Left colon (tissue), 2 donors: ENCODE measurements at places on chromosomes 16 and 17.

- DNase-seq = peak; percentile 62
Observed at GRCh38 chr16:56824331-56824730, 40.7 kb upstream of the SLC12A3 start.

DNA sequence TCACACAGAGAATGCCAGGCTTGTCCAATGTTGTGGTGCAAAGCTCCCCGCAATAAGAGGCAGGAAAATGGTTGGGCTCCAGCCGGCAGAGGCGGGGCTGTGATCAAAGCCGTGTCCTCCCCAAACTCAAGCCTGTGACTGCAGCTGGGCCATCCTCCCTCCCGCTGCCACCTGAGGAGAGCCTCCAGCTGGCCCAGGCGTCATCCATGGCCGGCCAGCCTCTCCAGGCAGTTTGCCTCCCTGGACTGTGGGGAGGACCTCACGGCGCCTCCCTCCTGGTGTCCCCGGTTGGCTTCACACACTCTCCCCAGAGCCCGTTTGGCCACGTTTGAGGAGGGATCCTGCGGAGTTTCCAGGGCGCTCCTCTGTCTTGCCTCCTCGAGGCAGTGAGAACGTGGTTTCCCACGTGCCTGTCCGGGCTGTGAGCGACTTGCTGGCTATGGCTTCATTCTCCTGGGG, 134.1 kb downstream of the IRF8 start:
- no peak for DNase-seq

- DNase-seq = no peak
Observed at GRCh38 chr17:46262271-46262670, 32.7 kb upstream of the LRRC37A start.

DNA sequence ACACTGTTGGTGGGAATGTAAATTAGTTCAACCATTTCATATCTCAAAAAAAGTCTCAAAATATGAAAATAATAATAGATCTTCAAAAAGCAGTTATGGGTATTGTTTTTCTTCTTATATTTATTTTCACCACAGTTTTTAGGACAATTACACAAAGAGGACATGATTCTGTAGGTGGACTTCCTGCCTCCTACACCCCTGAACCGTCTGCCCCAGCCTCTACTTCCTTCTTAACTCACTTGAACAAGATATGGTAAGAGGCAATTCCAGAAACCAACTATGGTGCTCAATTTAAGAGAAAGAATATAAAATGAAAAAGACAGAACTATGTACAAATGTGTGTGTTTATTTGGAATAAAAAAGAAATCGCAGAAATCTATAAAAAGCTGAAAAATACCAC, 74.1 kb upstream of the MON1B start:
- DNase-seq = no peak

DNA sequence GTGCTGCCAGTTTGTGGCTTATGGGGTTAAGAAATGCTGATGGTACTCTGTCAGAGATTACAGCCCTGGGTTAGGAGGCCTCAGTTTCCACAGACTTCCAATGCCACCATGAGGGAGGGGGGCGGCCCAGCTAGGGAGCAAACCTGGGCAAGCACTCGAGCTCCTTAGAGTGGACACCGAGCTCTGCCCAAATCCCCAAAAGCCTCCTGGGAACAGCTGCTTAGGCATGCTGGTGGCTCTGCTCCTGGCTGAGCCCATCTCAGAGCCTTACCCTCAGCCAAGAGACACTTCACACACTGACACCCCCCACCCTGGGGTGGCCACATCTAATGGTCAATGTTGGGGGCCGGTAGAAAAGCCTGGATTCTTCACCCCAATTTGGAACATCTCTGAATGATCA, 66.1 kb downstream of the C16orf78 start:
- DNase-seq = no peak

GRCh38 chr17:15502369-15503112, 35.1 kb upstream of the CDRT4 start:
- peak; percentile 85 for DNase-seq

DNA sequence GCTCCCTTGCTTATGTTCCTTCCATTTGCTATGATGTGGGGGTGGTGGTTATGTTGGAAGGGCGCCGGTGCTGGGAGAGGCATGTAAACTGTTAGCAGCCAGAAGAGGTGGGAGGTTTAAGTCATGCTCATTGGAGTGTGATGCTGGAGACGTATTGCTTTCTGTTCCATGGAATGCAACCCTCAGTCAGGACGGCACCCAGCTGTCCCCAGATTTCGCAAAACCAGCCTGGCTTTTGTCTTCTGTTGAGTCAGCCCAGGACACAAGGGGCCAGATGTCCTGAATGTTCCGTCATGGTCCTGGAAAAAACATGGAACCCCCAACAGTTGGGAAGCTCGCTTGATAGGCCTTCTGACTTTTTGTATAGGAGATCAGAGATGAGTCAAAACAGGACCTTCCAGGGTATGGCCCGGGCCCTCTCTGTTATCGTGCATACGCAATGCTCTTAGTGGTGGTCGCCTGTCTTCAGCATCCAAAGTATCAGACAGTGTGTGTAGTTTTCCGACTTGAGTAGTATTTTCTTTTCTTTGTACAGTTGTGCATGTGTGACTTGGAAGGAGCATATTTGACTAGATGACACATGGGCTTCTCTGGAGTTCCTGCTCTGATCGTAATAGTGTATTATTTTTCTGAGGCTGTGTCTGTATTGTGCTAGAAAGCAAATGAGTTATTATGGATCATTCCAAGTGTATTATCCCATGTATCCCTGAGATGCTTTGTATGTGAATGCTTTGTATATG, 201.9 kb downstream of the SNX29 start:
- peak; percentile 12 for DNase-seq

GRCh38 chr17:57862694-57863667, 13.1 kb upstream of the MRPS23 start:
- no peak for DNase-seq

GRCh38 chr17:56171186-56171959, 18.1 kb downstream of the ANKFN1 start:
- no peak for DNase-seq

GRCh38 chr17:47864791-47865216, 13.8 kb upstream of the SP6 start:
- DNase-seq = no peak

- DNase-seq = no peak
Observed at GRCh38 chr16:26530584-26531289, 536.0 kb upstream of the C16orf82 start.

- DNase-seq = no peak
Observed at GRCh38 chr17:32755045-32755805, 121.7 kb downstream of the MYO1D start.

GRCh38 chr17:63495491-63495890, 18.6 kb downstream of the ACE start:
- DNase-seq = no peak

DNA sequence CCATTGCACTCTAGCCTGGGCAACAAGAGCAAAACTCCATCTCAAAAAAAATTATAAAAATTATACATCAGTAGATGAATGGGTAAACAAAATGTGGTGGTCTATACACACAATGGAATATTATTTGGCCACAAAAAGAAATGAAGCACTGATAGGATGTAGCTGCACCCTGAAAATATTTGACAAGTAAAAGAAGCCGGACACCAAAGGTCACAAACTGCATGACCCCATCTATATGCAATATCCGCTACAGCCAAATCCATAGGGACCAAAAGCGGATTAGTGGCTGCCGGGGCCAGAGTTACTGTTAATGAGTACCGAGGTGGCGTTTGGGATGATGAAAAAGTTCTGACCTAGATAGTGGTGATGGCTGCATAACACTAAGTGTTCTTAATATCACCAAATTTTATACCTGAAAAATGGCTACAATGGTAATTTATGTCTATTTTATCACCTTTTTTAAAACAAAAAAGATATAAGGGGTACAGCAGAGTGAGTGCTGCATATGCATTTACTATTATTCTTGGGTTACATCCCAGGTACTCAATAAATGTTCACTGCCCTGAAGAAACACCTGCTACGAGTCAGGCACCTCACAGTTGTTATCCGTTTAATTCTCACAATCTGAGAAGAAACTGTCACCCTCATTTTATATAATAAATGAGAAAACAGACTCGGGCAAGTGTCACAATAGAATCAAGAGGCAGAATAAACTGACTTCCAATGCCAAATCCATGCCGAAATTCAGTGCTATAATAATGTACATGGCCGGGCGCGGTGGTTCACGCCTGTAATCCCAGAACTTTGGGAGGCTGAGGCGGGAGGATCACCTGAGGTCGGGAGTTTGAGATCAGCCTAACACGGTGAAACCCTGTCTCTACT, 807 bp upstream of the HBQ1 start:
- DNase-seq = no peak

- DNase-seq = no peak
Observed at GRCh38 chr16:50550866-50551641, 2.9 kb downstream of the NKD1 start.

- no peak for DNase-seq
Observed at GRCh38 chr17:17514993-17515933, 19.1 kb upstream of the RASD1 start.

GRCh38 chr16:82769845-82770244, 143.1 kb downstream of the CDH13 start:
- DNase-seq = no peak

DNA sequence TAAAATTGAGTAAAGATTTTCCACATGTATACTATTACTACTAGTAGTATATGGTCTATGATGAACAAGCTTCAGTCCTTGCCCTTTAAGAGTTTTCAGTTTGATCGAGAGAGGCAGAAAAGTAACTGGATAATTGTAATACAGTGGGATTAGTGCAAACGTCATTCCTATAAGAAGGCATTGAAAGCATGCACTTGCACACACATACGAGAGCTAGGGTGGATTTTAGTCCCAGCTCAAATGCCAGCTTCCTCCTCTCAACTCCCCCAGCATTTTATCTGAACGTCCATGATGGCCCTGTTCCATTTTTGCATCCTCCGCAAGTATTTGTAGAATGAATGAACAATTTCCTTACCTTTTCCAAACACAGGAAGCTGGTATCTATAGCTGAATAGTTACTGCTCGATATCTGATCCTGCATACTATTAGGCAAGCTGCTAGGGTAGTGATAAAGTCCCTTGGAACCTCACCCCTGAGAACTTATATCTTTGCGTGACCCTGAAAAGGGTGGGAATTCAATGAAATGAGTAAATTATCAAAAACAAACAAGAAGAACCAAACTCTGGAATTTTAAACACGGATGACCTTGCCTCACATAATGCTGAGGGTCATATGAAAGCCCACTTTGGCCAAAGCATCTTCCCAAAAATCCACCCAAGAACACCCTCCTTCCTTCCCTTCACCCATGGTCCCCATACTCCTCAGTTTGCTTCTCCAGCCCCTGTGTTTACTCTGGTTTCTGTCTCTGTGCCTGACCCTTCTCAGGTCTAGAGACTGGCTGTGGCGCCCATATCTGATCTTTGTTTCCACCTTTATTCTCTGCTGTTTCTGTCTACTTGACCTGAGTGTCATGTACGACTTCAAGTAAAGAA, 60.5 kb downstream of the TMEM100 start:
- DNase-seq = no peak

- no peak for DNase-seq
Observed at GRCh38 chr16:1167276-1168107, 14.6 kb downstream of the CACNA1H start.

- DNase-seq = no peak
Observed at GRCh38 chr16:5323284-5324141, 225.9 kb upstream of the EEF2KMT start.

GRCh38 chr16:84800158-84800978, 19.4 kb upstream of the CRISPLD2 start:
- no peak for DNase-seq

DNA sequence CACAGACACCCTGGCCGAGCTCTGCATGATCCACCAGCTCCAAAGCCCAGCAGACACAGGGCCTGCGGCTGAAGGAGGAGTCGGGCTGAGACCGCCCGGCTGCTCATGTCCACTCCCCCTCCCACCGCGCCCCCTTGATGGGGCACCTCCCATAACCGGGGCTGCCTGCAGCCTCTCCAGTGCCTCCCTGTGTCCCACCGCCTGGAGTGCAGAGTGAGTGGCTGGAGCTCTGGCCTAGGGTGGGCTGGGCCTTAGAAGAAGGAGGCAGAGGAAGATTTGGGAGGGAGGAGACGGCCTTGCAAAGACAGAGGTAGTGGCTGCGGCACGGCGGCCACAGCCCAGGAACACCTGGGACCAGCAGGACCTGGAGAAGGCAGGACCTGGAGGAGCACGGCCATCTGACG, 4.0 kb downstream of the CBFA2T3 start:
- no peak for DNase-seq

DNA sequence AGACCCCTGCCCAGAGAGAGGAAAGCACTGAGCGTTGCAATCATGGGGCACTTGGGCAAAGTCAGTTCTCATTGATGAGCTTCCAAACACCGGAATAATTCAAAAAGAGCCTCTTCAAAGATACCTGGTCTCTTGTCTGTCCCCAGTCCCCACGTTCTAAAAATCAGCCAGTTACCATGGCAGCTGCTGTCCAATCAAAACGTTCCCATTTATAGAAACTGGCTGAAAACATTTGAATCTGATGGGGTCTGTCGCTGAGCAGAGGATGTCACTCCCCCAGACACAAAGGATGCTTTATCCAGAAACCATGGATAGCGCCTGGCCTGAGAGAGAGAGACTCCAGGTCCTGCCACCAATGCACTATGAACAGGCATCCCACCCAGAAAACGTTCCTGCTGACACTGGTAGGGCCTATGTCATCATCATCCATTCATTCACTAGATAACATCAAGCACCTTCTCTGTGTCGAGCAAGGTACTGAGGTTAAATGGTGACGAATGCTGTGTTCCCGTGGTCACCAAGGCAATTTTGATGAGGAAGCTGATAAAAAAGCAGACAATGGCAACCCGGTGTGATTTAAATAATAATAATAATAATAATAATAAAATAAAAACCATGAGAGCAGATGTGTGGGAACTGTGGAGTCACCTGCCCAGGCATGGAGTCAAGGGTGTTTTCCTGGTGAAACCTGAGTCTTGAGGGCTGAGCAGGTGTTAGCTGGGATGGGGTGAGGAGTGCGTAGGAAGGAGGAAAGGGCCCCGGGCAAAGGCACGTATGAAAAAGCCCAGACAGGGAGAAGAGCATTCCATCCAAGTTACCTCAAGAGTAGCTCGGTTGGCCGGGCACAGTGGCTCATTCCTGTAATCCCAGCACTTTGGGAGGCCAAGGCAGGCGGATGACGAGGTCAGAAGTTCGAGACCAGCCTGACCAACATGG, 19.0 kb upstream of the CALB2 start:
- DNase-seq = no peak

- no peak for DNase-seq
Observed at GRCh38 chr16:68711421-68712139, 25.5 kb upstream of the CDH1 start.
